ENCODE measurements at places on chromosomes 1 and 21.

DNA sequence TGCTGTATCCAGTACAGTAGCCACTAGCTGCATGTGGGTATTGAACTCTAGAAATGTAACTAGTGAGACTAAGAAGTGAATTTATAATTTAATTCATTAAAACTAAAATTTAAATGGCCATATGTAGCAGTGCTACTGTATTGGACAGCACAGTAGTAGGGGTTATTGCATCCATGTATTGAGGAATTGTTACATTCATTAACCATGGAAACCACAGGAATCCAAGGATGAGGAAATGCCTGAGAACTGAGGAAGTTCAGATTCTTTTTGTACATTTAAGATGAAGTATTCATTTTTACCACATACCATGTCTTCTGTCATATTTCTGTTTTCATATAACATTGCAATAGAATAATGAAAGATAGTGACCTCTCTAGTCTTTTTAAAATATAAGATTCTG is 2.6 kb downstream of the MTF2 start:
- DNase-seq: no peak

GRCh38 chr1:168224991-168225390 is 813 bp upstream of the SFT2D2 start:
- no peak for DNase-seq

GRCh38 chr1:64041371-64042131 is 161.9 kb upstream of the UBE2U start:
- DNase-seq: no peak

DNA sequence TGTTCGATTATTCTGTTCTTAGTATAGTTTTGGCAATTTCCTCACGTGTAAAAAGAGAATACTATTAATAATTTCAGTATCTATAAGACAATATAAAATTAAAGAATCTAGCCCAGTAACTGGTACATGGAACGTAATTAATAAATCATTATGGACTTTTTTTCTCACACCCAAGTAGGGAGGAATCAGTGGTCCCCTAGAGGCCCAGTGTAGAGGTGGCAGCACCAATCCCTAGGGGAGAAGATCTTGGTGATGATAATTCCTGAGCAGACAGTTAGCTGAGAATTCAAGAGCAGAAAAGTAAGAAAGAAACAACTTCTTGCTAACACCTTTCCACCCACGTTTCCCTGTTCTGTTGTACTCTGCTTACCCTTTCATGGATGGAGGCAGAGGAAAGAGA is 19.7 kb upstream of the SELE start:
- DNase-seq: no peak

DNA sequence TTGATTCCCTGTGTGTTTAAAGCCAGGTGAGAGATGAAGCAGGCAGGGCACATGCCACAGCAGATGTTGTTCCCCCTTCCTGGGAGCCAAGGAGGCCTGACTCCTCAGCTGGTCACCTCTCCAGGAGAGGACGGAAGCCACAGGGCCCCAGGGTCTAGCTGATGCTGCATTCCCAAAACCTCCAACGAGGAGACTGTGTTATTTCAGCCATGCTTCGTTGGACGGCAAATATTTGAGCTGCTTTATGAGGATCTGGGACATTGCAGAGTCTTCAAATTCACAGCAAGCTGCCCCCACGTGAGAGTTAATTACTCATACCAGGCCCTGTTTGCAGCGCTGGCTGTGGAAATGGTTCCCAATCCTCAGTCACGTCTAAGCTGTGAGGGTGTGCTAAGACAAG is 85.3 kb downstream of the CDC7 start:
- no peak for DNase-seq
